ENCODE measurements at places on chromosomes 1 and 21.

GRCh38 chr1:107594536-107594935 is 370.4 kb downstream of the VAV3 start:
- no peak for DNase-seq

DNA sequence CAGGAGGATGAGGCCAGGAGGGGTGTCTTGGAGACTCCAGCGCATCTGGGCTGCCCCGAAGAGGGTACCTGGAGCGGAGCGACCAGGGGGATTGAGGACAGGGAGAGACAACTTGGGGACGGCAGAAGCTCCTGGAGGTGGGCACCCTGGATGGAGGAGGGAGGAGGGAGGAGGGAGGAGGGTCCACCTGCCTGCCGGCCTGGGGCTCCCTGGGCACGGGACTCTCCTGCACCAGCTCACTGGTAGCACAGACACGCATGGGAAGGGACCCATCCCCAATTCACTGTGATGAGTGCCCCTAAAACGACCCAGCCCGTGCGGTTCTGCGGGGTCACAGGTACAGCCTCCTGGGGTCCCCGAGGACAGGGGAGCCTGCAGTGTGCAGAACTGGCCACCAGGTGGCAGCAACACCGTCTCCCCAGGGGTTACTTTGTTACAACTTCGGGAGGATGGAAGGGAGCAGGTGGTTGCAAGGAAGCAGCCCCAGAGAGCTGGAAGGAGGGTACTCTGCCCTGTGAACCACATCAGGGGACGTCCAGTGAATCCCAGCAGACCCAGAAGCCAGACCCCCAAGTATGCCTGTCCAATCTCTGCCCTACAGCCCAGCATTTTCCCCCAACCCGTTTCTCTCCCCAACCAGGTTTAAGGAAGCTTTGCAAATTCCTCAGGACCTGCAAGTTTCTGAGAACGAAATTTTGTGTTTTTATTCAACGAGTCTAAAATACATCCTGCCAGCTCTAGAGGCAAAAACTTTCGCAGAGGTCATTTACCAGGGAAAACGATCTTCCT is 482.4 kb downstream of the NPHP4 start:
- peak; percentile 60 for DNase-seq

- no peak for DNase-seq
Measured at GRCh38 chr1:93766451-93766850, 84.8 kb upstream of the BCAR3 start.

GRCh38 chr1:213179784-213180183 is 128.7 kb downstream of the RPS6KC1 start:
- DNase-seq = no peak

- DNase-seq = no peak
Measured at GRCh38 chr1:118925651-118926050, 62.5 kb downstream of the TBX15 start.

- peak; percentile 3 for DNase-seq
Measured at GRCh38 chr1:210541680-210542358, 213.1 kb downstream of the HHAT start.

DNA sequence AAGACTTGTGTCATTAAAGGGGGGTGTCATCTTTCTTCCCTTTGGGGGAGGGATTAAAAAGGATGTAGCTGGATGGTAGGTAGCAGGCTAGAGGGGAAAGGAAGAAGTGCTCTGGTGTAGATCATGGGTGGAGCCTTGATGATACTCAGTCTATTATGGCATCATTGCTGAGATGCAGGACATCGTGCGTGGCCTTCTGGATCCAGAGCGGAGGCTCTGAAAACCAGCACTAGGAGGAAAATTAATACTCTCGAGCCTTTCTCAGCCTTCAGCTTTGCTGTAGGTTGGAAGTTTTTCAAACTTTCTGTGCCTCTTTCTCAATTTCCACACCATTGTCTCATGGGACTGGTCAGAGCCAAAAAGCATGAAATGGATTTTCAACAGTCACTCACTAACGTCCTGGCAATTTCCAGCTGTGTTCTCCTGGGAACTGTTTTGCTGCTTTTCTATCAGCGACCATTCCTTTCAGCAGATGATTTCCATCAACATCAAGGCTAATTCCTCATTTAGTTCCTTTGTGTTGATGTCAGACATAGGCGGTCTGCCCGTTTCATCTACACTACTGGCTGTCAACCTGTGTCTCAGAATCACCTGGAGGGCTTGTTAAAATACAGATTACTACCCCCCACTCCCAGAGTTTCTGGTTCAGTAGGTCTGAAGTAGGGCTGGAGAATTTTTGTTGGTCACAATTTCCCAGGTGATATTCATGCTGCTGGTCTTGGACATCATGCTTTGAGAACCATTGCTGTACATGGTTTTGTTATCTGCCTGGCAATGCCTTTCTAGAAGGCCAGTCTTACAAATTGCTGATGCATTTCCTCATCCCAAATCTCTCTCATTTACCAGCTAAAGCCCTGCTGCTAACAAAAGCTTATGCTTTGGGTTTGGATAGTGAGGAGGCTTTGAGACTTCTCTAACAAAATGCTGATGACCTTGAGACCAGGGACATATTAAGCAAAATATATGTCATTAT is 7.7 kb downstream of the CACNA1E start:
- no peak for DNase-seq

DNA sequence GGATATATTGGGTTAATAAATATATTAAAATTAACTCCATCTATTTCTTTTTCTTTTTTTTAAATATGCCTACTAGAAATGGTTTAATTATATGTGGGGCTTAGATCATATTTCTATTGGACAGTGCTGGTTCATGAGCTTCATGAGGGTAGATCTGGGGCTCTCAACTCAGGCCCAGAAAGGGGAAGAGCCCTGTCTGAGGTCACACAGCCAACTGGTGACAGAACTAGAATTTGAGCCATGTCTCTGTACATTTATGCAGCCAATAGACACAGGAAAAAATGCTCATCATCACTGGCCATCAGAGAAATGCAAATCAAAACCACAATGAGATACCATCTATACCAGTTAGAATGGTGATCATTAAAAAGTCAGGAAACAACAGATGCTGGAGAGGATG is 5.1 kb upstream of the EPHB2 start:
- DNase-seq = no peak

DNA sequence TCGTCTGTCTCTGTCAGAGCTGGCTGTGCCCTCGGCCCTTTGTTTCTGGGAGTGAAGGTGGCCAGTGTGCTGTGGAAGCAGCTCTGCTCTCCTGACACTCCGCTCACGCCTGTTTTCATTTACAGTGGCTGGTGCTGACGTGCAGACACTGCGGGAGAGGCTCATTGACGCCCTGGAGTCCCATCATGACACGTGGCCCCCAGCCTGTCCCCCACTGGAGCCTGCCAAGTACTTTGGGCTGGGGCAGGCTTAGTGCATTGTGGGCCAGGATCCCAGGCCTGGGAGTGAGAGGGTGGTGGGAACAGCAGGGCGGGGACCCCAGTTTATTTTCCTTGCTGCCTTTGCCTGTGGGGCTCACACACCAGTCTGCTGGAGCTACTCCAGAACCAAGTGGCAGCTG is 21.1 kb downstream of the QSOX1 start:
- no peak for DNase-seq

DNA sequence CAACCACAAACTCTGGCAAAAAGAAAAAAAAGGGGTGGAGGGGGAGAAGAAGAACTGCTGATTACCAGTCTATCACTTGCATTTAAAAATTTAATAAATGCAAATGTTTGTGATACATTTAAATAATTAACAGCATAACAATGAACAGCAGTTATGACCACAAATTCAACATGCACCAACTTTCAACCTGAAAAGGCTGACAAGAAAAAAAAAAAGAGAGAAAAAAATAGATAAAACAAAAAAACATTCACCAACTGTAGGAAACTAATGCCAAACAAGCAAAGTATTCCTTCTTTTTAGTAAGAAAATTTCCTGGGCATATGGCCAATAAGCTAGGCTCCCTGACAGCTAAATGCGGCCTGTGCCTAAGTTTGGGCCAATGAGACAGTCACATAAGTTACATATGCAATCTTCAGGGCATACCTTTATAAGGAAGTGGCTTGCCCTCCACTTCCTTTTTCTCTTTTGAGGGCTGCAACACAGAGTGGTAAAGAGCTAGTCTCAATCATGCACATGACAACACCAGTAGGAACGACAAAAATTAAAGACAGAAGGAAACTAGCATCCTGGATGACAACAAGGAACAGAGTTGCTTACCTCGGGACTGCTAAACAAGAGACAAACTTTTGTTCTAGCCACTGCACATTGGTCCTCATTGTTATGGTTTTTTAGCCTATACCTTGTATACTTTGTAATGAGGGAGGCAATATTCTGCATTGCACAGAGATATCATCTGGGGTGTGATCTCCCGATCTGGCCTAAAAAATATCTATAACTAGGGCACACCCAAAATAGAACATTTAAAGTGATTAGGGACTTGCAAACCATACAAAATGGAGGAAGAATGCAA is 24.2 kb upstream of the PHTF1 start:
- peak; percentile 75 for DNase-seq

- no peak for DNase-seq
Measured at GRCh38 chr1:161374373-161374772, 6.7 kb upstream of the CFAP126 start.

- DNase-seq = no peak
Measured at GRCh38 chr1:97119260-97120158, 397.9 kb downstream of the PTBP2 start.

GRCh38 chr1:175801979-175802378 is 58.6 kb upstream of the TNR start:
- no peak for DNase-seq

DNA sequence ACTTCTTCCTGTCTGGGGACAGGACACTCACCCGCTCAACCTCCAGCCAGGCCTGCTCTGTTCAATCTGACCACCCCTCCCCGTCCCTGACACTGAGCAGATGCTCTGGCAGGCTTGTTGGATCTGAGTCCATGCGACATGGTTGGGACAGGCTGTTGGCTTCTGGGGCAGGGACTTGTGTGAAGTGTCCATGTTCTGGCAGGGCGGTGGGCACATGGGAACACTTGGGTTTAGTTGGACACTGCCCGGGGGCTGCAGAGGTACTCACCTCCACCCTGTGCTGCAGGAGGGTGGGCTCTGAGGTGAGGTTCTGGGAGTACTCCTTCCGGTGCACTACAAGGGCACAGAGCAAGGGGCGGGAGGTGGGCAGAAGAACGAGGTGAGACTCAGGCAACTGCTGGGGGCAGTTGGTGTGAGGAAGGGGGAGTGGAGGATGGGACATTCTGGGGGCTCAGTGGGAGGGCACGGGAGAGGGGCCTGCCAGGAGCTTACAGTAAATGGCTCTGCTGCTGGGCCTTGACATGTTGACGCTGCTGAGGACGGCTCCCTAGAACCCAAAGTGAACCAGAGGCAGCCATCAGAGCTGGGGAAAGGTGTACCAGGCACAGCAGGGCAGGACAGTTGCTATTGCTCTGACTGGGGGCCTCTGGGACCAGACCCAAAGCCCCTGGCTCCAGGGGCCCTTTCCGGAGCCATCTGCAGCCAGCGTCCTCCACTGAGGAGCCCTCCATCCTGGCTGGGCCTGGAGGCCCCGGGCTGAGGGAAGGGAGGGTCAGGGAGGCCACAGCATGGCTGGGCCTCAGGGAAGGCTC is 2.3 kb downstream of the EPS8L3 start:
- no peak for DNase-seq

- DNase-seq = no peak
Measured at GRCh38 chr1:235429143-235429542, 61.9 kb downstream of the TBCE start.

GRCh38 chr1:235866205-235866912 is at the start of gene LYST:
Gene LYST (minus strand): TSS chr1:235866906. CDS start chr1:235830417, 36,489 bp downstream.
- peak; percentile 62 for DNase-seq

DNA sequence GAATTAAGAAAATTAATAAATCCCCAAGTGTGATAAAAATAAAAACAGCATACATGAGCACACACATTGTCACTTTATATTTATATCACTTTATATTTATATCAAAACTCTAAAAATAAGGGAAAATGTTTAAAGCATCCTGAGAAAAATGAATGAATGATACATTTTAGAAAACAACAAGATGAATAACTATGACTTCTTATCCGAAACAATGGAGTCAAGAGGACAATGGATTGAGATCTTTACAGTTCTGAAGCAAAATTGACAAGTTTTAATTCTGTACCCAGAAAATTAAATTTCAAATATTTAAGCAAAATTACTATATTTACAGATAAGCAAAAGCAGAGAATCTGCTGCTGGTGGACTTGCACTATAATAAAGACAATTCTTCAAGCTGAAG is 512.6 kb downstream of the MRPL39 start:
- DNase-seq = no peak

Measured in activated CD4-positive, alpha-beta T cell treated with anti-CD3 and anti-CD28 coated beads, Interleukin-2, Interleukin-4, amounts not matched to agents 100 ng/mL and 50 ng/mL, durations not matched to agents 16 hours and 8 hours (primary cell).